ENCODE measurements at places on chromosomes 12 and 14.
A peak's percentile ranks its signal among the peaks of the same experiment; 100 is the strongest.

DNA sequence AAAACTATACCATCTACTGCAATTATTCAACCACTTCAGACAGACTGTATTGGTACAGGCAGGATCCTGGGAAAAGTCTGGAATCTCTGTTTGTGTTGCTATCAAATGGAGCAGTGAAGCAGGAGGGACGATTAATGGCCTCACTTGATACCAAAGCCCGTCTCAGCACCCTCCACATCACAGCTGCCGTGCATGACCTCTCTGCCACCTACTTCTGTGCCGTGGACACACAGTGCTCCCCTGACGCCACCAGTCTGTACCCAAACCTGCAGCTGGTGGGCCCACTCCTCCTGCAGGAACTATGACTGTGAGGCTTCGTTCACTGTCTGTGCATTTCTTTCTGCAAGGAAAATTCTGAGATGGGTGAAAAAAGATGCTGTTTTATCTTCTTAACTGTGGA is 284.7 kb downstream of the DAD1 start:
- DNase-seq: no peak

- no peak for DNase-seq
These were observed 52.0 kb downstream of the HELB start for GRCh38 chr12:66354291-66354690.

- DNase-seq: peak; percentile 31
These were observed 12.2 kb upstream of the ITPR2 start for GRCh38 chr12:26845057-26845666.

- no peak for DNase-seq
These were observed 214.2 kb downstream of the CACNA1C start for GRCh38 chr12:2266666-2267620.

DNA sequence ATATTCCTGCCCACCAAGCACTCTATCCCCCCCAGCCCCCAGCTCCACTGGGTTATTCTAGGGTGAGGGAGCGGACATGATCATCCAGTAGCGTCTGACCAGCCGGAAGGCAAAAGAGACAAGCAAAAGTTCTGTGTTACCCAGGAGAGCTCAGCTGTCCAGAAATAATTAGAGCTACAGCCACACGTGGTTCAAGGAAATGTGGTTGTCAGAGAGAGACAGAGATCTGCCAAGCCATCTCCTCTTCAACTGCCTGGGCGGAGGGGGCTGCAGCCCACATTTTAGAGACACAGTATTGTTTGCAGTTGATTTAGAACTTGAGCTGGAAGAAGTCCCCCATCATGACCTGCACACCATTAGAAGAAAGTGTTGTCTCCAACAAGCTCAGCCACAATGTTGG is 30.4 kb downstream of the DAO start:
- DNase-seq: no peak

GRCh38 chr12:124592481-124593160 is 25.2 kb upstream of the NCOR2 start:
- DNase-seq: no peak

GRCh38 chr14:98334186-98334585 is 937.8 kb downstream of the BCL11B start:
- DNase-seq: no peak

DNA sequence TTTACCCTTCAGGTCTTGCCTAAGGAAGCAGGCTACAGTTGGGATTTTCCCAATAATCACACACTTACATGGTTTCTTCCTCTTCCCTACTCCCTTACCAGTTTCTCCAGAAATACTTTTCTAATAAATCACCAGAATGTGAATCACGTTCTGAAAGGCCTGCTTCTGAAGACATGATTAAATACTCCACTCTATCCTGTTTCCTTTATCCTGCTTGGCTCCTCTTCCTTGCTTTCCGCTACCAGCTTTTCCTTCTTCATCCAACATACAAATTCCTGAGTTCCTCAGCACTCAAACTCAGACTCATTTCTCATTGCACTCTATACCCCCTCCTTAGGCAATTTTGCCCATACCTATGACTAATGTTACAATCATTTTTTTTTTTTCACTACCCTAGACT is 118.3 kb downstream of the MGAT4C start:
- no peak for DNase-seq

DNA sequence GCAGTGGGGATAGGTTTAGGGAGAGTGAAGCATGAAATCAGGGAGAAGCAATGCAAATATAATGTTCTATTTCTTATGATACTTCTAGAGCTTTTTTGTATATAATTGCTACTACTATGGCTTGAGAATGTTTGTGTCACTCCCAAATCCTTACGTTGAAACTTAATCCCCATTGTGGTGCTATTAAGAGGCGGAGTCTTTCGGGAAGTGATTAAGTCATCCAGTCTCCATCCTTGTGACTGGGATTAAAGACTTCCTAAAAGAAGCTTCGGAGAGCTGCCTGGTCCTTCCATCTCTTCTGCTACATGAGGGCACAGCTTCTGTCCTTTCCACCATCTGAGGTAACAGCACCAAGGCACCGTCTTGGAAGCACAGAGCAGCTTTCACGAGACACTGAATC is 81.2 kb downstream of the COX16 start:
- DNase-seq: no peak

DNA sequence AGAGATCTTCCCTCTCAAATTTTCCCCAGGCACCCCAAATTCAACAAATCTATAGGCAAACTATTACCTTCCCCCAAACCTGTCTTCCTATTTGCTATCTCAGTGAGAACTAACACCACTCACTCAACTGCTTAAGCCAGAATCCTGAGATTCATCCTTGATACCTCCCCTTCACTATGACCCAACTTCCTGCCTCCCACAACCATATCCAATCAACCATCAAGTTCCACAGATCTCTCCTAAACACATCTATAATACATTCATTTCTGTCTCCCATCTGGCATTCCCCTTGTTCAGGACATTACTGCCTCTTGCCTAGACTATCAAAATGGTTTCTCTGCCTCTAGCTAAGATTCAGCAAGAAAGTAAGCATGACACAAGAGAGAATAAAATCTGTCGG is 21.3 kb downstream of the YAF2 start:
- DNase-seq: no peak

Data from CD8-positive, alpha-beta T cell (primary cell).